Glutamatergic neuron (in vitro differentiated cells): ENCODE measurements at places on chromosomes 13 and 19. TPM values are rescaled to one million over a fixed set of nuclear protein-coding genes. Genes with fewer than 3 reads are reported as not detected.

- peaks cover 32% of the 10 kb centered on the region for H3K4me1 ChIP-seq
- DNase-seq, result no peak
- peaks cover 7% of the 10 kb centered on the region for H3K36me3 ChIP-seq
- H3K27ac ChIP-seq, result no peak overlapping the region
Observed at GRCh38 chr13:30119476-30119875, 187.9 kb downstream of the KATNAL1 start.

Gene ZSCAN18
- total RNA-seq, result 66.7 TPM

Gene THAP8
- total RNA-seq, result 10.1 TPM

GRCh38 chr19:18122860-18123795, 25.6 kb downstream of the MAST3 start:
- no peak overlapping the region for H3K4me3 ChIP-seq
- H3K27me3 ChIP-seq, result peaks cover 8% of the 10 kb centered on the region
- no peak for DNase-seq
- H3K36me3 ChIP-seq, result no peaks in the 10 kb centered on the region
- peaks cover 2% of the 10 kb centered on the region for H3K4me1 ChIP-seq
- no peak overlapping the region for H3K27ac ChIP-seq

- no peak for DNase-seq
- H3K27ac ChIP-seq, result no peak overlapping the region
- no peaks in the 10 kb centered on the region for H3K4me1 ChIP-seq
- H3K27me3 ChIP-seq, result no peaks in the 10 kb centered on the region
Observed at GRCh38 chr13:96403651-96404050, 313.7 kb downstream of the HS6ST3 start.

GRCh38 chr19:13241231-13242104, 91.3 kb downstream of the IER2 start:
- H3K27ac ChIP-seq, result no peak overlapping the region
- H3K27me3 ChIP-seq, result peaks cover 16% of the 10 kb centered on the region
- H3K4me1 ChIP-seq, result no peaks in the 10 kb centered on the region
- DNase-seq, result no peak
- no peak overlapping the region for H3K4me3 ChIP-seq

Gene TNFSF11
- total RNA-seq, result not detected

Gene ZNF606
- total RNA-seq, result 58.2 TPM

GRCh38 chr13:89279374-89279773, 1608.2 kb downstream of the SLITRK5 start:
- H3K27ac ChIP-seq, result peak overlapping the region; percentile 48
- DNase-seq, result no peak
- H3K4me3 ChIP-seq, result no peak overlapping the region
- H3K36me3 ChIP-seq, result no peaks in the 10 kb centered on the region
- peaks cover 27% of the 10 kb centered on the region for H3K4me1 ChIP-seq
- H3K27me3 ChIP-seq, result no peaks in the 10 kb centered on the region

- no peaks in the 10 kb centered on the region for H3K4me1 ChIP-seq
- peak overlapping the region; percentile 77 for H3K4me3 ChIP-seq
- no peak overlapping the region for H3K27ac ChIP-seq
- DNase-seq, result peak; percentile 85
Observed at GRCh38 chr19:56066152-56067023, 54.7 kb downstream of the ZNF787 start.

Gene NPHS1
- 4.7 TPM for total RNA-seq

- no peak overlapping the region for H3K27ac ChIP-seq
- peaks cover 3% of the 10 kb centered on the region for H3K4me1 ChIP-seq
- peaks cover 9% of the 10 kb centered on the region for H3K27me3 ChIP-seq
Observed at GRCh38 chr19:28990522-28990921, 222.4 kb downstream of the UQCRFS1 start.

DNA sequence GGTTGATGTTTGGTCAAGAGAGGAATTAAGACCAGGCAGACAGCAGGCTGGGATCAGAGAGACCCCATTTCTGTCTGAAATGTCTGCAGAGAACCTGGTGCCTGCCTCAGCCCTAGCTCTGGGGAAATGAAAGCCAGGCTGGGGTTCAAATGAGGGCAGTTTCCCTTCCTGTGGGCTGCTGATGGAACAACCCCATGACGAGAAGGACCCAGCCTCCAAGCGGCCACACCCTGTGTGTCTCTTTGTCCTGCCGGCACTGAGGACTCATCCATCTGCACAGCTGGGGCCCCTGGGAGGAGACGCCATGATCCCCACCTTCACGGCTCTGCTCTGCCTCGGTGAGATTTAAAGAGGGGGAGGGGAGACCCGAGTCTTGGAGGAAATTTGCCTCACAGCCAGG, at the start of gene LILRB4:
Gene LILRB4, plus strand, starts transcription at position 256 of the 400 bp plus-strand sequence. Its CDS starts 49 bp downstream, at position 305.
- H3K27ac ChIP-seq, result no peak within 1 kb of the TSS
- peaks cover 4% of the 10 kb centered on the region for H3K36me3 ChIP-seq
- no peak within 1 kb of the TSS for H3K4me3 ChIP-seq
- no peak for DNase-seq
- peaks cover 8% of the 10 kb centered on the region for H3K27me3 ChIP-seq

DNA sequence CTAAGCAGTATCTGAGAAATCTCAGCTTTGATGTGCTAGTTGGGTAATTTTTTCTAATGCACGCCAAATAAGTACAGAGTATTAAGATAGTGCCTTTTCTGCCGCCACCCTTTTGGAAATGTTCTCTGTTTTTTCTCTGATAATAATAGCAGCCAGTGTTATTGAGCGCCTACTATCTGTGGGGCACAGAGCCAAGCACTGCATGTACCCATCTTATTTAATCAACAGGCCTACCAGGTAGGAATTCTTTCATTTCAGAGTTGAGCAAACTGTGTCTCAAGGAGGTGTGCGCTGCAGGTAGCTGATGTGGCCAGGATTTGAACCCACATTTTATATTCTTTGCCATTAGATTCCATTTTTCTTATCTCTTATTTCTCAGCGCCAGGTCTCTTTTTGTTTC, 1.4 kb downstream of the EPN1 start:
- peaks cover 14% of the 10 kb centered on the region for H3K4me1 ChIP-seq
- peak overlapping the region; percentile 98 for H3K4me3 ChIP-seq
- peak overlapping the region; percentile 28 for H3K27ac ChIP-seq
- DNase-seq, result no peak
- peaks cover 9% of the 10 kb centered on the region for H3K27me3 ChIP-seq
- H3K36me3 ChIP-seq, result no peaks in the 10 kb centered on the region

GRCh38 chr19:49056101-49056901, 1.2 kb downstream of the CGB7 start:
- no peak overlapping the region for H3K27ac ChIP-seq
- DNase-seq, result peak; percentile 75
- H3K27me3 ChIP-seq, result peaks cover 17% of the 10 kb centered on the region
- H3K4me3 ChIP-seq, result peak overlapping the region; percentile 55
- H3K36me3 ChIP-seq, result no peaks in the 10 kb centered on the region
- no peaks in the 10 kb centered on the region for H3K4me1 ChIP-seq

Gene ZNF653
- total RNA-seq, result 19.2 TPM

Gene ZNF729
- total RNA-seq, result not detected

- H3K4me3 ChIP-seq, result no peak overlapping the region
- no peaks in the 10 kb centered on the region for H3K36me3 ChIP-seq
- peaks cover 5% of the 10 kb centered on the region for H3K4me1 ChIP-seq
- H3K27ac ChIP-seq, result no peak overlapping the region
- DNase-seq, result peak; percentile 66
Observed at GRCh38 chr19:46753420-46754155, 7.3 kb upstream of the STRN4 start.

Gene ANKRD24
- 6.1 TPM for total RNA-seq

Gene SPRY2
- total RNA-seq, result 29.3 TPM

DNA sequence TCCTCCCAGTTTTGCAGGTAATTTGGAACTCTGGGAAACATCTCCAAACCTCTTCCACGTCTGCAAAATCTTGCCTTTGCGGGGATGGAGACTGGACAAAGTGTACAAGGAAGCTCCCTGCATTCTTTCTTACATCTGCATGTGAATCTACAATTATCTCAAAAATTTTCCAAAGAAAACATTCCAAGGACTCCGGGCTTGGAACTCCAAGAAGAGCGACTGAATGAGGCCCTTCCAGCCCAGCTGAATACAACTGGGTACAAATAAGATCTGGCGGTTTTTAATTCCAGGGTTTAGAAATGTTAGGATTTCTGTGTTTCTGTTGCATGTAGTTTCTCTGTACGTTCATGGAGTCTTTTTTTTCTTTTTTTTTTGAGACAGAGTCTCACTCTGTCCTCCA, 28.5 kb downstream of the EXOC3L2 start:
- no peak for DNase-seq
- no peak overlapping the region for H3K4me3 ChIP-seq
- peaks cover 1% of the 10 kb centered on the region for H3K4me1 ChIP-seq
- no peaks in the 10 kb centered on the region for H3K36me3 ChIP-seq
- no peak overlapping the region for H3K27ac ChIP-seq

Gene TBXA2R
- total RNA-seq, result not detected

Gene HIF3A
- total RNA-seq, result 4.4 TPM

DNA sequence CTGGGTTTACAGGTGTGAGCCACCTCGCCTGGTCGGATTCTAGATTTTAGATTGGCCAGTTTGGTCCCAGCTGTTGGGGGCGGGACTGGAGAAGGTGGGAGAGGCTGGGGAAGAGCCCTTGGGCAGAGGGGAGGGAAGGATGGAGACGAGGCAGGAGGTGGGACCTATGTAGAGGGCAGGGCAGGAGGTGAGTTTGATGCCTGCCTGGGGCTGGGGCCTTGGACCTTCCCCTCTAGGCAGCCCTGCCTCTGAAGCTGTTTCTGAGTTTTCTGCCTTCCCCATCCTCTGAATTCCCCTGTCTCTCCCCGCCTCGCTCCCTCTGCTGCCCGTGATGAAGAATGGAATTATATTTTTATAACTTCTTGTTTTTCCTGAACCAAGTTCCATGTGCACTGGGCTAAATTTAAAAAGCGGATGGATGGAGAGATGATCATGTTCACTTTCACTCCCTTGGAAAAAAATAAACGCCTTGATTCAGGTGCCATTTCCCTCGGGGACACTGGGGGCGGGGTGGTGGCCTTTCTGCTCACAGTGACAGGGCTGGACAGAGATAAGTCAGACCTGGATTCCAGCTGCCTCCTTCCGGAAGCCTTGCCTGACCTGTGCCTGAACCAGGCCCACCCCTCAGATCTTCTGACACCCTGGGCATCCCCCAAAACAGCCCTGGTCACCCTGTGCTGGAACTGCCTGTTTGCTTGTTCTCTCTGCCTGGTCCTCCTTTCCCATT, 16.5 kb upstream of the TNFAIP8L1 start:
- peaks cover 14% of the 10 kb centered on the region for H3K4me1 ChIP-seq
- H3K4me3 ChIP-seq, result no peak overlapping the region
- no peak overlapping the region for H3K27ac ChIP-seq
- peaks cover 2% of the 10 kb centered on the region for H3K27me3 ChIP-seq

Gene ZGLP1
- total RNA-seq, result 9.4 TPM

DNA sequence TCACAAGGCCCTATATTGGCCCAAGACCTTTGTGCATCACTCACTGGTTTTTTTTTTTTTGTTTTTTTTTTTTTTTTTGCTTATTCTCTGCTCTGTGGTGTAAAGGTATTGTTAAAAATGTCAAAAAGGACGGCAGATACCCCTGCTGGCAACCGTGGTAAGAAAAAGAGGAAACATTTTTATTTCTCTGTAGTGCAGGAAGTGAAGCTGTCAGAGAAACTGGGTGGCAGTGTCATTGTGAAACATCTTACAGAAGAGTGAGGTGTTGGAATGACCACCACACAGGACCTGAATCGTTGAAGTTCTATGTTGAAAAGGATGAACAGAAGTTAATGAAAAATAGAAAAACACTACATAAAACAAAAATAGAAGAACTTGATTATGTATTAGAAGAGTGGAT, 346.4 kb downstream of the FGF9 start:
- no peak for DNase-seq
- no peaks in the 10 kb centered on the region for H3K36me3 ChIP-seq
- no peaks in the 10 kb centered on the region for H3K27me3 ChIP-seq
- H3K4me3 ChIP-seq, result no peak overlapping the region

Gene SKA3
- total RNA-seq, result 4.6 TPM

Gene B9D2
- total RNA-seq, result 7.6 TPM

GRCh38 chr13:50989476-50989875, 79.9 kb downstream of the RNASEH2B start:
- H3K27ac ChIP-seq, result peak overlapping the region; percentile 99
- peaks cover 4% of the 10 kb centered on the region for H3K36me3 ChIP-seq
- no peak for DNase-seq
- peaks cover 48% of the 10 kb centered on the region for H3K4me1 ChIP-seq

DNA sequence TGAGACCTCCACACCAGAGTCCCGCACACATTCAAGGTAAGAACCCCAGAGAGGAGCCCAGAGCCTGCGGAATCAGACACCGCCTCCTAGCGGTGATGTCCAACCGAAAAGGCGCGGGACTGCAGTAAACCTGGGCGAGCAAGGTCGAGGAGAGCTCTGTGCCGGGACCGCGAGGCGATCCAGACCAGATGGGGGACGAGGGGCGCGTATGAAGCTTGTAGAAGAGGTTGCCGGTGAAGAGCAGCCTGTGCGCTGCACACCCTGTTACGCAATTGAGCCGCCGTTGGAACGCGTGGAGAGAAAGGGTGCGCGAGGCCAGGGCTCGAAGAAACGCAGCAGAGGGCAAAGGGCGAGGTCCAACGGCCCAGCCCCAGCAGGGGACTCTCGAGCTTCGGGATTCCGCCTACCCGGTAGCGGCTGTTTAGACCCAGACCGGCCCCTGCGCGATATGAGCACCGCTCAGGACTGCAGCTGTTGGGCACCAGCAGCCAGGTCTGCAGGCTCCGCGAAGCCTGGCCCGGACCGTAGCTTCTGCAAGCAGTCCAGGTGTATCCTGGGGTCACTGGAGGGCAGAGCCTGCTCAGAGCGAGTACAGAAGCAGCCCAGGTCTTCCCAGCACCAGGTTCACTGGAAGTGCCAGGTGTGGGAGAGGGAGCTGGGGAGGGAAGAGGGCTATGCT, 65.9 kb upstream of the ZNF599 start:
- H3K36me3 ChIP-seq, result no peaks in the 10 kb centered on the region
- H3K27ac ChIP-seq, result no peak overlapping the region
- peaks cover 8% of the 10 kb centered on the region for H3K27me3 ChIP-seq

GRCh38 chr13:46572752-46573431, 19.9 kb downstream of the LRCH1 start:
- no peaks in the 10 kb centered on the region for H3K36me3 ChIP-seq
- peaks cover 52% of the 10 kb centered on the region for H3K4me1 ChIP-seq
- H3K27me3 ChIP-seq, result peaks cover 6% of the 10 kb centered on the region
- H3K4me3 ChIP-seq, result no peak overlapping the region

GRCh38 chr19:2168619-2169424, 5.1 kb downstream of the DOT1L start:
- no peak overlapping the region for H3K27ac ChIP-seq
- no peaks in the 10 kb centered on the region for H3K36me3 ChIP-seq
- peak; percentile 53 for DNase-seq
- peaks cover 35% of the 10 kb centered on the region for H3K4me1 ChIP-seq

Gene LMTK3
- total RNA-seq, result 36.3 TPM

DNA sequence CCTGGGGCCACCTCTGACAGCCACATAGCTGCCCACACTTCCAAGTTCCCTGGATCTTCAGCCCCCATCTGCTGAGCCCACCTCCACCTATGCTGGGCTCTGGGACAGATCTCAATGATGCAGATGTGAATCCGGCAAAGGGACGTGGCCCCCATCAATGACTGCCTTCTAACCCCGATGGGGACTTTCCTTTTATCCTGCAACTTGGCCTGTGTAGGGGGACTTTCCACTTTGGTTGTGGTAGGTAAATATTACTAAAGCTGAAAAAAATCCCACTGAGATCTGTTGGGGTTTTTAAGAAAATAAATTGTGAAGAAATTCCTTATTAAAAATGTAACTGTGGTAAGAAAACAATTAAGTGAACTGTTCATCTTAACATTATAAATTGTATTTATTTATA, 20.8 kb upstream of the ASPDH start:
- DNase-seq, result no peak
- H3K27ac ChIP-seq, result no peak overlapping the region
- H3K4me3 ChIP-seq, result no peak overlapping the region
- H3K36me3 ChIP-seq, result peaks cover 17% of the 10 kb centered on the region
- no peaks in the 10 kb centered on the region for H3K4me1 ChIP-seq
- peaks cover 5% of the 10 kb centered on the region for H3K27me3 ChIP-seq
